ENCODE measurements at places on chromosomes 3 and 15.

GRCh38 chr15:51368307-51368706 is 26.9 kb downstream of the GLDN start:
- H3K4me1 ChIP-seq = peaks cover 20% of the 10 kb centered on the region
- no peak for DNase-seq
- H3K27ac ChIP-seq = no peak overlapping the region
- H3K4me3 ChIP-seq = no peak overlapping the region
- no peaks in the 10 kb centered on the region for H3K36me3 ChIP-seq

- H3K27ac ChIP-seq = no peak overlapping the region
- peak overlapping the region; percentile 57 for H3K4me3 ChIP-seq
- DNase-seq = no peak
- peaks cover 15% of the 10 kb centered on the region for H3K4me1 ChIP-seq
Measured at GRCh38 chr3:160226026-160226907, 1.0 kb downstream of the C3orf80 start.

DNA sequence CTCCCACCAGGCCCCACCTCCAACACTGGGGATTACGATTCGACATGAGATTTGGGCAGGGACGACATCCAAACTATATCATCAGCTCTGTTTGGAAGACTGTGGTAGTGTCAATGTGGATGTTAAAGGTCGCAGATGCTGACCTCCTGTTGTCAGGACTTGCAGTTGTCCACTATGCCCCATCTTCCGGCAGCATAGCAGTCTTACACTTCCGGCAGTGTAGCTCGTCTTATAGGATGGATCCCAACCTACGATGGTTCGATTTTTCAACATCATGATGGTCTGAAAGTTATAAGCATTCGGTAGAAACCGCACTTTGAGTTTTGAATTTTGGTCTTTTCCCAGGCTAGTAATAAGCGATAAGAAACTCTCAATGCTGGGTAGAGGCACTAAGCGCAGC is 20.6 kb downstream of the CLRN1 start:
- no peaks in the 10 kb centered on the region for H3K27me3 ChIP-seq
- H3K4me1 ChIP-seq = no peaks in the 10 kb centered on the region
- H3K36me3 ChIP-seq = no peaks in the 10 kb centered on the region
- H3K4me3 ChIP-seq = no peak overlapping the region
- H3K27ac ChIP-seq = no peak overlapping the region

- H3K27me3 ChIP-seq = no peaks in the 10 kb centered on the region
- no peak overlapping the region for H3K4me3 ChIP-seq
- peaks cover 45% of the 10 kb centered on the region for H3K4me1 ChIP-seq
- no peaks in the 10 kb centered on the region for H3K36me3 ChIP-seq
- peak overlapping the region; percentile 25 for H3K27ac ChIP-seq
- DNase-seq = no peak
Measured at GRCh38 chr15:25810154-25810553, 53.0 kb downstream of the ATP10A start.

- no peaks in the 10 kb centered on the region for H3K27me3 ChIP-seq
- no peak overlapping the region for H3K27ac ChIP-seq
- H3K36me3 ChIP-seq = no peaks in the 10 kb centered on the region
- H3K4me3 ChIP-seq = no peak overlapping the region
- no peaks in the 10 kb centered on the region for H3K4me1 ChIP-seq
Measured at GRCh38 chr3:79361748-79362378, 405.9 kb downstream of the ROBO1 start.

DNA sequence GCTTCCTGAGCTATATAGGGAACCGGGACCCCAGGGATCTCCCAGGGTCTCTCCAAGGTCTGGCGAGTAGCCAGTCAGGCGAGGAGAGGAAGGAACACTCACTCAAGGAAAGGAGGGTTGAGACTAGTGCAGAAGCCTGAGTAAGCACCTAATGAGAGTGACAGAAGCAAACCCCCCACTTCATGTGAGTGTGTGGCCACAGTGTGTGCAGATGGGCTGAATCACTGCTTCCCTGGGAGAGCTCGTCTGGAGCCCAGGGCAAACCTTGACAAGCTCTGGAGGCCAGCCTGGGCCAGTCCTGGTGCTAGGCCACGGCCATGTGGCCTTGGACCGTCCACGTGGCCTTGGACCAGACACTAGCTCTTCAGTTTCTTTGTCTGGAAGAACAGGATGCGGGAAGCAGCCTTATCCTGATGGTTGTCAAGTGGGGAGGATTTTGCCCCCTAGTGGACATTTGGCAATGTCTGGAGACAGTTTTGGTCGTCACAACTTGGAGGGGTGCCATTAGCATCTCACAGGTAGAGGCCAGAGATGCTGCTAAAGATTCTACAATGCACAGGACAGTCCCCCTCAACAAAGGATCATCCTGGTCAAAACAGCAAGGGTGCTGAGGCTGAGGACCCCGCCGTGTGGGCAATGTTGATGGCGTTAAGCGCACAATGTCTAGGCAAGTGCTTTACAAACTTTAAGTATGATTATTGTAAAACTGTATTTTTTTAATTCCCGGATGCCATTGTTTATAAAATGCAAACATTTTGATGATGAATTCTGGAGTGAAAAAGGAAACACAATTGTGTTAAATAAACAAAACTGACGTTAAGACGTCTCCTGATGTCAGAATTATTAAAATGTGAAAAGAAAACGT is 34.8 kb upstream of the CTSH start:
- no peak overlapping the region for H3K27ac ChIP-seq
- H3K27me3 ChIP-seq = peaks cover 15% of the 10 kb centered on the region
- DNase-seq = no peak
- peaks cover 7% of the 10 kb centered on the region for H3K4me1 ChIP-seq
- no peak overlapping the region for H3K4me3 ChIP-seq

DNA sequence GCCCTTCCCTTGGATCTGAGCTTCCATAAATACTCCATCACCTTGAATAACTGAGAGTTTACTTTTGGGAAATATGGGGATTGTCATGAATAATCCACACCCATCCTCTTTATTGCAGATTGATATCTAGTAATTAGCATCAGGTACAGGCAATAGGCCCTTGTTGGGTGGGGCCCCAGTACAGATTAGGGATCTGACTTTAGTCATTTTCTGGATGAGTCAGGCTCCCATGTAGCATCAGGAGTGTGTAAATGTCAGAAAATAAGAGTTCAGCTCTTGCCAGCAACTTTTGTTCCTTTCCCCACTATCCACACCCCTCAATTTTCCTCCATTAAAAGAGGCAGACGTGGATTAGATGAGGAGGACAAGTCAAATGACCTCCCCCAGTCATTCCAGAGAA is 17.7 kb upstream of the SNRK start:
- DNase-seq = no peak
- H3K36me3 ChIP-seq = no peaks in the 10 kb centered on the region
- no peaks in the 10 kb centered on the region for H3K27me3 ChIP-seq
- H3K4me3 ChIP-seq = no peak overlapping the region

DNA sequence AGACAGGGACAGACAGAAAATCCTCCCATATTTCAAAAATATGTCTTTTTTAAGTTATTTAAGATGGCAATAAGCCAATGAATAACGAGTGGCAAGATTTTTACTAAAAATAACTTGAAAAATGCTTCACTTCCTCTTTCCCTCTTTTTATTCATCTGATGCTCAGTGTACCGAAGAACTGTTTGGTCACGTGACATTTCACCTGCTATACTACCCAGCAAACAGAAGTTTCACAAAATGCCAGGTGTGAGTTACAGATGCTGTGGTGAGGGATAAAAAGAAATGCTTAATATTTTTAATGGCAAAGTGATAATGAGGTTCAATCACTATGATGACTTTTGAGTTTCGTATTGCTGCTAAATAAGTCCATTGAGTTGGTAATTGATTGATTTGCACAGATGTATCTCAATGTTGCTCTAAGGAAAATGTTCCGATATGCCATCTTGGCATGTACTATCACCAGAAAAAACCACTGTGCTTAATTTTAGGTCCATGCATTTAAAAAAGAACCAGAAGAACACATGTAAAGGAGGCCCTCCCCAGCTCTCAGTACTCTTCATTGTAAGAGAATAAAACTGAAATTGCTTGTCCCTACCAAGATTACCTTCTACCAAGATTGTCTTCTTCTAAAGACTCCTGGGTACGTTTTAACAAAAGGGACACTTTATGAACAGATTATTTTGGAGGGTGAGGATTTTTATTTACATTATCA is 26.0 kb upstream of the SEC62 start:
- H3K27ac ChIP-seq = no peak overlapping the region
- no peaks in the 10 kb centered on the region for H3K36me3 ChIP-seq
- H3K4me1 ChIP-seq = no peaks in the 10 kb centered on the region
- H3K27me3 ChIP-seq = peaks cover 10% of the 10 kb centered on the region

DNA sequence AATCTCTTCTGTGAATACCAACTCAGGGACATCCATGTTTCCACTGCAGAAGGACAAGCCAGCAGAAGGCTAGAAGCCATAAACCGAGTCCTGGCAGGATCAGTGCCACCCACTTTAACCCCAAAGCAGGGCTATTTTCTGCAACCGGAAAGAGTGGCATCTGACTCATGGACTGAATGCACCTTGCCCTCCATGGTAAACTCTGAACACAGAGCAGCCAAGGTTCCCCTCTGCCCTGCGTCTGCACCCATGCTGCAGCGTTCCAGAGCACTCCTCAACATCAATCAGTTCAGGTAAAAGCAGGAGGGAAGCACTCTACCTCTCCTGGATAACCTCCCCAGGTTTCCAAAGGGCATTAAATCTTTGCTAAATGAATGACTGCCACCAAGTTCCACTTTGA is 801 bp upstream of the NGRN start:
- peak overlapping the region; percentile 83 for H3K4me3 ChIP-seq
- DNase-seq = no peak
- peaks cover 16% of the 10 kb centered on the region for H3K4me1 ChIP-seq
- H3K27me3 ChIP-seq = no peaks in the 10 kb centered on the region

DNA sequence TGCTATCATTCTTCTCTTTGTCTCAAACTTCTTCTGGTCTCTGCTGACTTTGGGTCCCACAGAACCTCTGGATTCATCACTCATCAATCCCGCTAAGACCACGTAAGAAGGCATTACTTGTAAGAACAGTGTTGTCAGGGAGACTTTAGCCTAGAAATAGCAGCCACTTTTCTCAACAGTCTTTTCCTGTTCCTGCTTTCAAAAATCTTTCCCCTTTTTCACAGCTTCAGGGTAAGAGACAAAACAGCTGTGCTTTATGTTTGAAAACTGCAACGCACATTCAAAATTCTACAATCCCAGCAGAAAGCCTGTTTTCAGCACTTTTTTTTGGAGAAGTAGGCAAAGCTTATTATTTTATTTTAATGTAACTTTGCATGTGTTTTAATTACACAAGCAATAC is 42.0 kb upstream of the FAM98B start:
- H3K27me3 ChIP-seq = no peaks in the 10 kb centered on the region
- no peaks in the 10 kb centered on the region for H3K4me1 ChIP-seq

- H3K36me3 ChIP-seq = no peaks in the 10 kb centered on the region
- H3K27ac ChIP-seq = no peak overlapping the region
- peak; percentile 33 for DNase-seq
- H3K27me3 ChIP-seq = no peaks in the 10 kb centered on the region
- H3K4me1 ChIP-seq = peaks cover 2% of the 10 kb centered on the region
- H3K4me3 ChIP-seq = no peak overlapping the region
Measured at GRCh38 chr15:69526081-69527061, 73.8 kb downstream of the RPLP1 start.

GRCh38 chr3:115702598-115702997 is 79.3 kb downstream of the GAP43 start:
- no peaks in the 10 kb centered on the region for H3K36me3 ChIP-seq
- H3K4me1 ChIP-seq = peaks cover 50% of the 10 kb centered on the region
- H3K4me3 ChIP-seq = no peak overlapping the region
- H3K27ac ChIP-seq = no peak overlapping the region

DNA sequence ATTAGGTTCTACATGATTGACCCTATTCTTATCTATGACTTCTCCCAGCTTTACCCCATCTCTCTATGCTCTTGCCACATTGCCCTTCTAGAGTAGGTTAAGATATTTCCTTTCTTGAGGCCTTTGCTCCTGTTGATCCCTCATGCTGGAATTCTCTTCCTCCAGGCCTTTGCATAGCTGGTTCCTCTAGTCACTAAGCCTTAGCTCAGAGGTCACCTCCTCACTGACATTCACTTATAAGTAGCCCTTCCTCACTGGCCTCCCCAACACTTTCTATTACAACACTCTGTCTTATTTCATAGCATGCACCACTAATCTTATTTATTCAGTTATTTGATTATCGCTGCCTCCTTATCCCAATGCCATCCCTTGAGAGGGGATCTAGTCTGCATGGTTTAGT is 228.4 kb upstream of the COL8A1 start:
- no peaks in the 10 kb centered on the region for H3K4me1 ChIP-seq
- DNase-seq = no peak
- no peaks in the 10 kb centered on the region for H3K36me3 ChIP-seq
- no peaks in the 10 kb centered on the region for H3K27me3 ChIP-seq

- no peak for DNase-seq
- H3K36me3 ChIP-seq = no peaks in the 10 kb centered on the region
- H3K4me1 ChIP-seq = peaks cover 4% of the 10 kb centered on the region
Measured at GRCh38 chr3:120489421-120489820, 38.6 kb upstream of the FSTL1 start.

- H3K27ac ChIP-seq = no peak overlapping the region
- DNase-seq = no peak
- H3K4me1 ChIP-seq = no peaks in the 10 kb centered on the region
- no peaks in the 10 kb centered on the region for H3K36me3 ChIP-seq
Measured at GRCh38 chr3:20924646-20925385, 738.8 kb upstream of the SGO1 start.

- no peak for DNase-seq
- no peaks in the 10 kb centered on the region for H3K36me3 ChIP-seq
- no peak overlapping the region for H3K4me3 ChIP-seq
- no peak overlapping the region for H3K27ac ChIP-seq
- no peaks in the 10 kb centered on the region for H3K27me3 ChIP-seq
Measured at GRCh38 chr15:60411774-60412425, 14.1 kb upstream of the ANXA2 start.

- no peak for DNase-seq
- no peaks in the 10 kb centered on the region for H3K27me3 ChIP-seq
- no peaks in the 10 kb centered on the region for H3K36me3 ChIP-seq
- no peak overlapping the region for H3K4me3 ChIP-seq
Measured at GRCh38 chr15:29888646-29889045, 66.4 kb upstream of the TJP1 start.

DNA sequence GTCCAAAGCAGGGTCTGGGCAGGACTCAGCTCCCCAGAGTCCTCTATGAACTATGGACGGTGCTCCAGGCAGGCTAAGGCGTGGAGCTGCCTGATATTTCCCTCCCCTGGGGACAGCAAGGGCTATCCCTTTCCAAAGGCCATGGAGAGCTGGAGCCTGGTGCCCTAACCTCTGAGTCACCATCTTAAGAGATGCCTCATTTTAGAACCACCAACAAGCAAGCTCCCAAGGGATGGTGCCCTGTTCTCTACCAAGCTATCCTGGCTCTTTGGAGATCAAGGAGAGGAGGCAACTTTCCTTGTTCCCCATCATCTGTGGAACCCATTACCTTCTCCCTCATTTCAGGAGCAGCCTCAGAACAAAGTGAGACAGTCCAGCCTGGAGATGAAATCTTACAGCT is 15.7 kb downstream of the STARD5 start:
- H3K4me3 ChIP-seq = no peak overlapping the region
- no peak overlapping the region for H3K27ac ChIP-seq
- no peaks in the 10 kb centered on the region for H3K27me3 ChIP-seq
- DNase-seq = no peak
- H3K36me3 ChIP-seq = peaks cover 22% of the 10 kb centered on the region

DNA sequence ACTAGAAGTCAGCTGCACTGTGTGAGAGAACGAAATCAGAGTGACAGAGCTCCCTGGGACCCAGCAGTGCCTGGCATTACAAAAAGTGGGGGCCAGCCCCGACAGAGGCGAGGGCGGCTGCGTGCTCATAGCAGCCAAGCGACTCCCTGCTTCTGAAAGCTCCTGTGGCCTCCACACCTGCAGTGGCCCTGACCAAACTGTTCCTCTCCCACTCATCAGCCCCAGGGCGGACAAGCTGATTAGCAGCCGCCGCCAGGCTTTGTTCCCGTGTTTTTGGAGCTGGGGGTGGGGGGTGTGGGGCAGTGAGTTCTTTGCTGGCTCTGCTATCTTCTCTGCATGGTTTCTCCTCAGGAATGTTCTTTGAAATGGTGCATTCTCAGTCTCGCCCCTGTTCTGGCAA is 58.1 kb downstream of the DGKG start:
- peaks cover 22% of the 10 kb centered on the region for H3K36me3 ChIP-seq
- no peaks in the 10 kb centered on the region for H3K4me1 ChIP-seq
- no peak overlapping the region for H3K4me3 ChIP-seq
- DNase-seq = no peak
